ENCODE measurements at places on chromosomes 4 and X. TPM values are rescaled to one million over a fixed set of nuclear protein-coding genes. Genes with fewer than 3 reads are reported as not detected.

DNA sequence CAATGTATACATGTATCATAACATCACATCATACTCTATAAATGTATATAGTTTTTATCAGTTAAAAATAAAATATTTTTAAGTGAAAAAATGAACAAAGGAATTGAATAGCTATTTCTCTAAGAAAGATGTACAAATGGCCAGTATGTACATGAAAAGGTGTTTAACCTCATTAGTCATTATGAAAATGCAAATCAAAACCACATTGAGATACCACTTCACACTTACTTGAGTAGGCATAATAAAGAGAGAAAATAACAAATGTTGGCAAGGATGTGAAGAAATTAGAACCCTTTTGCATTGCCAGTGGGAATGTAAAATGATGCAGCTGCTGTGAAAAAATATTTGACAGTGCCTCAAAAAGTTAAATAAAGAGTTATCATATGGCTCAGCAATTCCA is 95.5 kb downstream of the IRS4 start:
- H3K27me3 ChIP-seq = no peaks in the 10 kb centered on the region
- no peak overlapping the region for H3K27ac ChIP-seq
- no peak for DNase-seq
- no peaks in the 10 kb centered on the region for H3K36me3 ChIP-seq
- H3K4me3 ChIP-seq = no peak overlapping the region

DNA sequence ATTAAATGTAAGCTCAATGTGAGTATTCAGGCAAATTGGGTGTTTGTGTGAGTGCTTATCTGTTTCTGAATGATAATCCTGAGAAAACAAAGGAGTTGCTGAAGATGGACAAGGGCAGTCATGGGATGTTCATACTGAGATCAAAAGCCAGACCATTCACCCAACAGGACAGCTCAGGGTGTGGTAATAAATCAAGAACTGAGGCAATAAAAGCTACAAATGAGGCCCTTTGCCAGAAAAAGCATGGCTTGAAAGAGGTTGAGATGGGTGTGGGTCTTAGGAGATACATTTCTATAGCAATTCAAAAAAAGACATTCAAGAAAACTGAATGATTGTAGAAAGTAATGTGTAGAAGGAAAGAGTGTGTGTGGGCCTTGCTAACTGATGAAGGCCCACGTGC is 425.8 kb upstream of the BOD1L1 start:
- H3K27ac ChIP-seq = no peak overlapping the region
- H3K4me1 ChIP-seq = no peaks in the 10 kb centered on the region
- DNase-seq = no peak
- H3K36me3 ChIP-seq = no peaks in the 10 kb centered on the region
- H3K4me3 ChIP-seq = no peak overlapping the region

Gene SPATA18
- 23.7 TPM for total RNA-seq

Gene MAGED1
- total RNA-seq = 132 TPM

DNA sequence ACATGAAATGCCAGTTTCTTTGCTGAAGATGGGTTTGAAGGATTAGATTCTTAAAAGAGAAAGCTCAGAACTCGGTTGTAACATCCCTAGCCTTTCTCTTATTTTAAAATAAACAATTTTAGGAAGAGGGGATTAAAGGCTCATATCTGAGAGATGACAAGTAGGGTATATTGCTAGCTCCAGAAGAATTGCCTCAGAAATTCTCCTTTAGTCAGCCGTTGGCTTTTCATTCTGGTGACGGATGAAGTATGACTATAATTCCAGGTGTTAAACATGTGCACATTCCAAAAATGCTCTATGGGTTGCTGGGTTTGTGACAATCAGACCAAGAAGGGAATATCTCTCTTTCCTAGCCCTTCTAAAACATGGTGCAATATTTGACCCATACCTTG is 17.8 kb downstream of the DKK2 start:
- DNase-seq = no peak
- H3K27me3 ChIP-seq = no peaks in the 10 kb centered on the region
- no peaks in the 10 kb centered on the region for H3K36me3 ChIP-seq
- H3K27ac ChIP-seq = no peak overlapping the region

DNA sequence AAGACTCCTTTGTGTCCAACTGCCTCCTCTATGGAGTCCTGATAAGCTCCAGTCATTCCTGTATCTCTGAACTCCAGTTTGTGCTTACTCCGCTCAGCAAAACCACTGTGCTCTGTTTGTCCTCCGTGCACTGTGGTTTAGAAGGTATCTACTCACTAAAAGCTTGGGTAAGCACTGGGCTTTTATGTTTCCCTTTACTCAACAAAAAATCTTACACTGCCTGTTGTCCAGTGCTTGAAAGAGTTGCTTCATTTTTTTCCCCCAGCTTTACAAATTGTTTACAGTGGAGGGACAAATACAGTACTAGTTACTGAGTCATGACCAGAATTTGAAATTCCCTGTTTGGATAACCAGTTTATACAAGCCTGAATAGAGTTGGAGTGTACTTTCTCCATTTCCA is 545.3 kb upstream of the FAT1 start:
- H3K27me3 ChIP-seq = no peaks in the 10 kb centered on the region
- no peaks in the 10 kb centered on the region for H3K36me3 ChIP-seq
- H3K27ac ChIP-seq = no peak overlapping the region

GRCh38 chr4:1370321-1371124 is 23.5 kb downstream of the UVSSA start:
- no peak overlapping the region for H3K27ac ChIP-seq
- no peak overlapping the region for H3K4me3 ChIP-seq

GRCh38 chrX:41301438-41301824 is 32.5 kb upstream of the DDX3X start:
- no peak overlapping the region for H3K4me3 ChIP-seq
- DNase-seq = no peak
- H3K27ac ChIP-seq = no peak overlapping the region
- no peaks in the 10 kb centered on the region for H3K4me1 ChIP-seq
- H3K36me3 ChIP-seq = no peaks in the 10 kb centered on the region
- no peaks in the 10 kb centered on the region for H3K27me3 ChIP-seq

- no peak overlapping the region for H3K4me3 ChIP-seq
- no peaks in the 10 kb centered on the region for H3K27me3 ChIP-seq
- no peak overlapping the region for H3K27ac ChIP-seq
- no peak for DNase-seq
These were observed 523.1 kb downstream of the IQCM start for GRCh38 chr4:149292425-149293007.

DNA sequence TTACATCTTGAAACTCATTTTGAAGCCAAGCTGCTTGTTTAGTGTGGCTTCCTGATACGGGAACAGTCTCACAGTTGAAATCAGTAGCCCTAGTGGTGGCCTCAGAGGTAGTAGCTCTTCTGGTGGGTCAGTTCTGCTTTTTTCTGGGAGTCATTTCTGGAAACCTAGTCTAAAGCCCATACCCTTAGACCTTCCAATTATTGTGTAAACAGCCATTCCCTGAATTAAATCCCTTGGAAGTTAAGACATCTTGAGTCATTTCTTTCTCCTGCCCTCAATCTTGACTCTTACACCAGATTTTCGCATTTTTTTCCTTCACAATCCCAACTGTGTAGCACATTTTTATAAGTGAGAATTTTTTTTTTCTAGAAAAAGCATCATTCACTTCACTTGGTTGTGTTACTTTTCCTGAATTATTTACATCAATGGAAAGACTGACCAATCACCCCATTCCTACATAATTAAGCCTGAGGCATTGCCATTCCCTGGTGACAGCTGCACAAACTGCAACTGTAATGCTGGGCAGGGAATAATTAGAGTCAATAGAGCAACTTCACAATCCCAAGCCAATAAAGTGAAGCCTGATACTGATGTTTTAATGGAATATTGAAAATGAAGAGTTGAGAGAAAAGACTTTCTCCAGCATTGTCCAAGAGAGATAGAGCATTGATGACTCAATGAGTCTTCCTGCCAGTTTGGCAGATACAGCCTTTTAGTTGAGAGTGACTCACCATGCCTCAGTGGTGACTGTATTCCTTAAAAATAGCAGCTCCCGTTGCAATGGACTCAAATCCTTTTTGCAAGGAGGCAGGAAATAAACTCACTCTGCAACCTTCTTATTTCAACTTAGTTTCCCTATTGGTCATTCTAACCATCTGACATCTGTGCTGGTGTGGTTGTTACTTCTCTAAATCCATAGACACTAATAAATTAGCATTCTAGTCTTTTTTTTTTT is 13.0 kb upstream of the SEPSECS start:
- H3K27ac ChIP-seq = peak overlapping the region; percentile 68
- H3K4me1 ChIP-seq = peaks cover 26% of the 10 kb centered on the region
- no peaks in the 10 kb centered on the region for H3K36me3 ChIP-seq
- DNase-seq = no peak
- H3K27me3 ChIP-seq = no peaks in the 10 kb centered on the region

DNA sequence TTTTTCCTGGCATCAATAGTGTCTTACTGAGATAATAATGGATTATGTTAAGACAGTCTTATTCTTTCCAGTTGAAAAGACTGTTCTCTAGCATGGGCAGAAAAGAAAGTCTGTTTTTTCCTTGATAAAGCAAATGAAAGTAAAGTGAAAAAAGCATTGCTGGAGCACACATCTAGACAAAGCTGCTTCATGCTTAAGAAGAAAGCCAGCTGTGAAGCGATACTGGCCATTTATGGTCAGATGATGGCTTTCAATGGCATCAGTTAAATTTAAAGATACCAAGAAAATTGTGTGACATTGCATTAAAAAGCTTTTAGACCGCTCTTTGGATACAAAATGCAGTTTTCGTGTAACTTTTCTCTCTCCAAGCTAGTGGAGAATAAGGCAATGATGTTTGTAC is 242.1 kb upstream of the TRAM1L1 start:
- no peaks in the 10 kb centered on the region for H3K4me1 ChIP-seq
- no peak for DNase-seq
- no peak overlapping the region for H3K4me3 ChIP-seq

Gene MAGEC2
- total RNA-seq = not detected

DNA sequence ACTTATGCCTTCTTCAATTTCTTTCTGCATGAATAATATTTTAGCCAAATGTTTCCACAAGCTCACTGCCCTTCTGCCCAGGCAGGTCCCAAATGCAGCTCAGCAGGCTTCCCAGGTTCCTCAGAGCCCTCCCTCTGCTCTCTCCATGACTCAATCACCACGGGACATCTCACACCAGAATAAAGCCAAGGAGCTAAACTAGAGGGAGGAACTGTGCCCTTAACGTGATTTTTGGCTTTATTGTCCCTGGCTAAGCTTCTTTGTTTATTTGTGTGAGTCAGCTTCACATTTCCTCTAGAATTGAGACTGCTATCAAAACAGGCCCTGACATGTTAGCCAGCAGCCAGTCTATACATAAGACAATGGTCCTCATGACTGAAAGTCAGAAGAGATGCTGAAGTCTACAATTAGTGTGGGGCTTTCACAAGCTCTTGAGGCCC is 186.4 kb upstream of the GALNT7 start:
- no peak overlapping the region for H3K27ac ChIP-seq
- no peaks in the 10 kb centered on the region for H3K36me3 ChIP-seq
- no peak overlapping the region for H3K4me3 ChIP-seq
- DNase-seq = no peak

DNA sequence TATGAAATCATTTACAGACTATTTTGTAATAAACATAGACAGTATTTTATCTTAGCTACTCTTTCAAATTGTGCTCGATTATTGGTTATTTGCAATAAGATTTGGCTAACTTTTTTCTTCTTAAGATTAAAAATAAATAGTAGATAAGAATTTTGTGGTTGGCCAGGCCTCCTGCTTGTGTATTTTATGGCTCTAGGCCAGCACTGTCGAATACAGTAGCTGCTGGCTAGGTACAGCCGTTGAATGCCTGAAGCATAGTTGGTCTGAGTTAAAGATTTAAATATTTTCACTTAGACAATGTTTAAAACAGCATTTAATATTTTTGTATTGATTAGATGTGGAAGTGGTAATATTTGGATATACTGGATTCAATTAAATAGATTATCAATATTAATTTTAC is 481.0 kb downstream of the SPRY1 start:
- H3K4me1 ChIP-seq = no peaks in the 10 kb centered on the region
- H3K4me3 ChIP-seq = no peak overlapping the region
- H3K36me3 ChIP-seq = no peaks in the 10 kb centered on the region
- H3K27me3 ChIP-seq = no peaks in the 10 kb centered on the region
- H3K27ac ChIP-seq = no peak overlapping the region

DNA sequence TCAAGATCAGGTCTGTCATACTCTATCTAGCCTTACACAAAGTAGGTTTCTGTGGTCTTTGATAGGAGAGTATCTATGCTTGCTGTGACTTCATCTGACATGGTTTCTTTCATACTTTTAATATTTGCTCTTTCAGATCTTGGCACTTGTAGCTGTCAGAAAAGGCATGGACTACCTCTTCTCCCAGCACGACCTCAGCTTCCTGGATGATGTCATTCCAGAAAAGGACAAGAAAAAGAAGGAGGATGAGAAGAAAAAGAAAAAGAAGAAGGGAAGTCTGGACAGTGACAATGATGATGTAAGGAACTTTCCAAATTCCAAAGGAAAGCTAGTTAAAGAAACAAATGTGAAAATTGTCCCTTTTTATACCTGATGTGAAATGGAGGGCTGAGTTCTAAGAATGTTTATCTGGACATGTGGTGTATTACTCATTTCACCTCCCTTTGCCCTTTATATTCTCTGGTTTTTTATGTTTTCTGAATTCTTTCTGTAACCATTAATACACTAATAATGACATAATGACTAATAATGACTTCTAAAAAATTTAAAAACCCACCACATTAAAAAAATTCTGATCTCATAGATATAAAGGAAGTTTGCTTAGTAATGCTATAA is 221.2 kb downstream of the SLC4A4 start:
- H3K27ac ChIP-seq = no peak overlapping the region
- no peaks in the 10 kb centered on the region for H3K36me3 ChIP-seq
- DNase-seq = no peak
- H3K4me3 ChIP-seq = no peak overlapping the region
- H3K27me3 ChIP-seq = no peaks in the 10 kb centered on the region

DNA sequence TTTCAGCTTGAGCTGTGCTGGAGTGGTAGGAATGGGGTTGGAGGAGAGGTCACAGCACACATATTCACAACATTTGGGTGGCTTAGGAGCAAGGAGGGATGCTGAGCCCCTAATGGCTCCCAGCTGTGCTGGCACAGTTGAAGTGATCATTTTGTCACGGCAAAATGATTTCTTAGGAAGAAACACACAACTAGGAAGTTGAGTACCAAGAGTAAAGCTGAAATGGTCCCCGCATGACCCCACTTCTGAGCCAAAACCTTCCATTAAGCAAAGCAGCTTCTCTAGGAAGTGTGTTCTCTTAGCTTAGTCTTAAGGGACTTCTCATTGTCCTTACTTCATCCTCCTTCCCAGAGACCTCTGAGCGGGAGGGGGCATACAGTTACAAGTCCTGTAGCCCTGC is 12.6 kb downstream of the CAPN6 start:
- H3K27me3 ChIP-seq = peaks cover 3% of the 10 kb centered on the region
- no peak overlapping the region for H3K27ac ChIP-seq
- no peaks in the 10 kb centered on the region for H3K36me3 ChIP-seq
- no peaks in the 10 kb centered on the region for H3K4me1 ChIP-seq

All from left lung (tissue), 14 donors.